ENCODE measurements at places on chromosomes 3 and 15. TPM values are rescaled to one million over a fixed set of nuclear protein-coding genes. Genes with fewer than 3 reads are reported as not detected.

DNA sequence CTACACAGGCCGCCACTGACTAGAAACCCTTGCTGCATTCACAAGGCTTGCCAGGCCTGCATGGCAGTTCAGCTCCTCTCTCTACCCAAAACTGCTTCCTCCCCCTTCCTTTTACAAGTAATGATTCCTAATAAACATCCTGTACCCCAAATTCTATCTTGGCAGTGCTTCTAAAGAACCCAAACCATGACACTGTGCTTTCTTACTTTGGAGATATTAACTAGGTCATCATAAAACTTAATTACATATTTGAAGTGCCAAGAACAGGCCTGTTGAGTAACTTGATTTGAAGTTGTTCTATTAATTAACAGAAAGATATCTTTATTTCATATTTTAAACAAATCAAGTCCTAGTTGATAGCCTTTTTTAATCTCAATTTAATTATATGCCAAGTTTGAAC lies 88.4 kb downstream of the THBS1 start:
- DNase-seq, result no peak

GRCh38 chr15:40533763-40534364 lies 31.0 kb downstream of the CCDC32 start:
- DNase-seq, result no peak

DNA sequence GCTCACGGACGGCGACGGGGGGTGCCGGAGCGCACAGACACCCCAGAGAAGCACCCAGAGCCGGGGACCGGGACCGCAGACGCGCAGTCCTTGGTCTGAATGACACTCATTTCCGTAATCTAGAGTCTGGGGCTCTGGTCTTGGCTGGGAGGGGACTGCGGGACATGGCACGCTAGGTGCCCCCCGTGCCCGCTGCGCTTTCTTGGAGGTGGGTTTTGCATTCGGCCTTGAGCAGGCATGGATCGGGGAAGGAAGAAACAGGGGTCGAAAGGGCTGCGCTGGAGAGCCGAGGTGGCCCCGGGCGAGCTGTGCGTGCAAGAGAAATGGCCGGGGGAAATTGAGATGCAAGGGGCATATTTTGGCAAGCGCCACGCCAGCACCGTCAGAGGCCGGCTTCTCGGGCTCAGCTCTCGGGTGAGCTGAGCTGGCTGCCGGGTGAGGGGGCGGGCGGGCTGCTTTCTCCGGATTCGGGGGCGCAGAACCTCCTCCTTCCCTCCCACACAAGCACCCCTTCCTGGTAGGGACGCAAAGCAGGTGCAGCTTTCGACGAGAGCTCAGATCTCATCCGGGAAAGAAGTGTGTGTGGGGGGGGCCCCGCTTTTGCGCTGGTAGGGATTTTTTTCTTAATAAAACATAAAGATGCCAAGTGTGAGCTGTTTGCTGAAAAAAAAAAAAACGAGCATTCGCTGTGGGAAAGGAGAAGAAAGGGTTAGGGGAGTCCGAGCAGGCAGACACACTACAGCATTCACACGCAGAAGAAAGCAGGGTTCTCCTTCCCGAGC lies 963 bp upstream of the NTRK3 start:
- no peak for DNase-seq

DNA sequence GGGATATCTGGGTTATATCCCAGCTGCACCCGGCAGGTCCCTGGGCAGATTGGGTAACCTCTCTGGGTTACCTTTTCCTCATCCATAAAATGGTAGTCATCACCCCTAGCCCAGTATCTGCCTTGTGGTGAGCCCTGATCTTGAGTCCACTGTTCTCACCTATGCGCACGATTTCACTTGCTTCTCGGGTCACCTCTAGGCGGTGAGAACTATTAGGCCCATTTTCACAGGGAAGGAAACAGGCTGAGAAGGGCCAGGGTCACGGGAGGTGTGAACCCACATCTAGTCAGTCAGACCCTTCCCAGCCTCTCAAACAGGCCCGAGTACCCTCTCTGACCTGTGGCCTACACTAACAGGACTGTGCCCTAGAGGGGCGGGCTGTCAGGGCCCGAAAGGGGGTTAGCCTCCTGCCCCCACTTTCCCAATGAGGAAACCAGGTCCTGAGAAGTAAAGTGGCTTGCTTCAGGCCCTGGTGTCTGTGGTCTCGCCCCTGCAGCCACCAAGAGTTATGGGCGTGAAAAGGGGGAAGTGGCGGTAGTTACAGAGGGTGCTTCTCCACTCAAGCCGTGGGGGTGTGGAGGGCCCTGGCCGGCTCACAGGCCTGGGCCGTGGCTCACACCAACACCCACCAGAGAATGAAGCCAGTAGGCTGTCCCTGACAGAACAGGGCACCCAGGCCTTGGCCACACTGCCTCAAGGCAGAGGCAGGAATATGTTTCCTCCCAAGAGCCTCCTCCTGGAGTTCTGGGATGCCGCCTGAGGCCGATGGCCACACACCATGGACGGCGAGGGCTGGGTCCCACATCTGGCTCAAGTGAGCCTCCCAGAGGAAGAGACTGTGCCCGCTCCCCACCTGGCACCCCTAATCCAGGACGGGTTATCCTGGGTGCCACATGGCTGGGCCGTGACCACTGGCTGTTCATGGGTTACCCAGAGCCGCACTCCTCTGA lies 19.5 kb downstream of the PSTPIP1 start:
- peak; percentile 18 for DNase-seq

Gene GCHFR
- 21.2 TPM for total RNA-seq

GRCh38 chr3:38878646-38879045 lies 62.6 kb upstream of the SCN10A start:
- no peak for DNase-seq

- DNase-seq, result no peak
These were observed 98.3 kb upstream of the SLC6A11 start for GRCh38 chr3:10717756-10718155.

Gene C3orf22
- total RNA-seq, result not detected

DNA sequence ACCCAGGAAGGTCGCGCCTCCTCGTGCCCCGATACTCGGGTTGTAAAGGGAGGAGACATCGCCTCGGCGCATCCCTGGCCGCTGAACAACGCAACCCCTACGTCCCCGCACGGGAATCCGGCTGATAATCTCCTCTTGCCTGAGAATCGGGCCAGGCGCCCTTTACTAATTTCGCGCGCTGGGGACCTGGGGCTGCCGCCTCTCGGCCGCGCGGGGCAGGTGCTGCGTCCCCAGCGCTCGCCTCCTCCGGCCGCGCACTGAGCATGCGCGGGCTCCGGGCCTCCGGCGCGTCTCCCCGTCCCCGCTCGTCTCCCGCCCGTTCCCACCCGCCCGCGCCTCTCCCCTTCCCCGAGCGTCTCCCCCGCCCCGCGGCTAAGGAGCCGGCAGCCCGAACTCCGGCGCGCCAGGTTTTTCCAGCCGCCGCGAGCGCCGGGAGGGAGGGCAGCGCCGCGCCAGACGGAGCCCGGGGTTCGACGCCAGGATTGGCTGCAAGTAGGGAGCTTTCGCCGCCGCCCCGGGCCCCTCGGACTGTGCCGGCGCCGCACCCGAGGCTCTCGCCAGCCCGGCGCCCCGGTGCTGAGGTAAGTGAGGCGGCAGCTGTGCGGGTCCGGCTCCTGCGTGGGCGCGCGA lies at the start of gene CNTN4:
Gene CNTN4 (plus strand): TSS at position 469 of the 630 bp plus-strand sequence.
- DNase-seq, result peak; percentile 62

- DNase-seq, result no peak
These were observed 300.2 kb upstream of the RBMS3 start for GRCh38 chr3:28980631-28981030.

DNA sequence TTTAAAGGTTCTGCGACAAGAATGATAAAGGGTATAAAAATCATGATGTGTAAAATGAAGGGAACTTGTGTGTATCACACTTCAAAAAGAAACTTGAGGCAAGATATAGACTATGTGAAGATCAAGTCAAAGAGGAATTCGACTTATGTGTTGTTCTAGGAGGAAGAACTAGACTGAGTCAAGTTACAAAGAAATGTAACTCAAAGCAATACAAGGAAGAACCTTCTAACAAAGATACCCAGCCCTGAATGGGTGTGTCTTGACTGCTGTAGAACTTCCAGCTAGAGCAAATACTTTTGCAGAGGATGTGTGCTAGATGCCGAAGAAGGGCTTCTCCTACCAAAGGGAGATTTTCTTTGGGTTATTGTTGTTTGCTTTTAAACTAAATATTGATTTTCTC lies 2.4 kb downstream of the SLC49A4 start:
- no peak for DNase-seq

Gene KCNAB1
- 3.3 TPM for total RNA-seq

DNA sequence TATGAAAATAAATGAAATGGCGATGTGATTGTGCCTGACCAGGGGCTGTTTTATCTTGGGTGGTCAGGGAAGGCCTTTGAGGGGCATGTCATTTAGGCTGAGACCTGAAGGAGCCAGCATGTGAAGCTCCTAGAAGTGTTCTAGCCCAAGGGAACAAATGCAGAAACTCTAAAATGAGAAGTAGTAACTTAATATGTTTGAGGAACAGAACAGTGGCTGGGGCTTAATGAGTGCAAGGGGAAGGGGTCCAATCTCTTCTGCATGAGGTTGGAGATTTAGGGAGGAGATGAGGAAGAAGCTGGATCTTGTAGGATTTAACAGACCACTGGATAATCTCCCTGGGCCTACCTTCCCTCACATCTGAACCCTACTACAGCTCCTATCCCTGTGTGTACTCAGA lies 110.5 kb downstream of the AKAP13 start:
- no peak for DNase-seq

DNA sequence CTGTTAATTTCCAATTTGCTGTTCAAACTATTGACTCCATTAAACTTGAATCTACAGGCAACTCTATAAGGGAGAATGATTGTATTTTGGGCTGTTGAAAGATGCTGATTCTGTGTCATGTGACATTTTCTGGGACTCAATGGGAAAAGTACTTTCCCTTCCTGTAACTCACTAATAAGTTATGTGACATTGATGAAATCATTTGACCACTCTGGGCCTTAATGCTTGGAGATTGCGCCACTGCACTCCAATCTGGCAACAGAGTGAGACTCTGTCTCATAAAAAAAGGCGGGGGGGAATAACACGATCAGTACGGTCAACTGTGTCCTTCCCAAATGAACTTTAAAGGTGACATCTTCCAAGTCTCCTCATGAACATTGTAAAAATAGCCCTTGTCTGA lies 215.2 kb upstream of the SGO1 start:
- no peak for DNase-seq

DNA sequence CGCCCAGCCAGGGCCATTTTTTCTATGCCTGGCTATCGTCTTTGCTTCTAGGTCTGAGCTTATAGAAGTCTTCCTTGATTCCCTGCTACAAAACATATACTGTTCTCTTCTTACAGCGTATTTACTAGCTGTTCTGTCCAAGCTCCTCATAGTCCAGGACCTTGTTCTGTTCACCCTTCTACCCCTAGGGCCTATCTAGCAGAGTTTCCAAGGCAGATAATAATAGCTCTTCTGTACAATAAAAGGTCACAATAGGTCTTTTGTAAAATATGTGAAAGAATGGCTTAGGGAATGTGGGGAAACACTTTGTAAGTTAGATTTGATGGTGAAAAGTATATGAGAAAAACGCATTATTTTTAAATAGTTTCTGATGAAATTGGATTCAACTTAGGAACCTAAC lies 158.2 kb downstream of the P3H2 start:
- DNase-seq, result no peak

Gene CXCR6
- total RNA-seq, result 0.67 TPM

GRCh38 chr3:73453666-73454065 lies 171.1 kb downstream of the PDZRN3 start:
- DNase-seq, result no peak

DNA sequence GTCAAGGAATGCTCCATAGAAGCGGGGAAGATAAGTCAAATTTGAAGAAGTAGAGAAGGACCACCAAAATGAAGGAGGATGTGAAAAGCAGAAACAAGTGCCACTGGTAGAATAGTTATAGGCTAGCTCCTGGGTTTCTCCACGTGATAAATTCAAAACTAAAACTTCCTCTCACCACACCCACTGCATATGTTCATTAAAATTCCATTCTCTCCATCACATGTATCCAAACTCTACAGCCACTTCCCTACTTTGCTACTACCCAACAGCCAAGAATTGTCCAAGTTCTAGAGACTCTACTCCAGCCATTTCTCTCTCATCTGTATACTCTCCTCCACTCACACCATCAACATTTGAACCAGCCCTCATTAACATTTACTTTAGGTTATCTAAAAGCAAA lies 60.5 kb downstream of the COL8A1 start:
- DNase-seq, result no peak

Data from left colon (tissue), 2 donors.